Effector memory CD4-positive, alpha-beta T cell (primary cell): ENCODE measurements at places on chromosomes 7 and 10.

- no peak for DNase-seq
Observed at GRCh38 chr7:137820677-137821420, 25.9 kb downstream of the DGKI start.

- DNase-seq, result no peak
Observed at GRCh38 chr10:58361353-58361752, 23.9 kb upstream of the TFAM start.

DNA sequence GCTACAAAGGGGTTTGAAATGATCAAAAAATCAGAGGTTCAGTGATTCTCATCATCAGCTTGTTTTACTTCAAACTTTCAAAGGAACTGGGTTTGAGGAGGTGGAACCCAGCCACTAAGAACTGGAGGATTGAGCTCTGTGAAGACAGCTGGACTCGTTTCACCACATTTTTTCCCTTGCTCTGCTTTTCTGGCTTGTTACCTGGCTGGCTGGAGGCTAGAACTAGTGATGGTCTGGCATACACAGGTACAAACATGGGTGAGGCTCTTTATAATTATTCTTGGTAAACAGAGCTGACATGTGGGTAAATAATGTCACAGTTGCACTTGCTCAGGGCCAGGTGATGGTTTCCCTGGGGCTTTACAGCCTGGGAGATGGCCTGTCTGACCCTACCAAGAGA lies 352.5 kb downstream of the FGFR2 start:
- DNase-seq, result no peak

- no peak for DNase-seq
Observed at GRCh38 chr10:63515002-63515763, 6.0 kb upstream of the REEP3 start.

DNA sequence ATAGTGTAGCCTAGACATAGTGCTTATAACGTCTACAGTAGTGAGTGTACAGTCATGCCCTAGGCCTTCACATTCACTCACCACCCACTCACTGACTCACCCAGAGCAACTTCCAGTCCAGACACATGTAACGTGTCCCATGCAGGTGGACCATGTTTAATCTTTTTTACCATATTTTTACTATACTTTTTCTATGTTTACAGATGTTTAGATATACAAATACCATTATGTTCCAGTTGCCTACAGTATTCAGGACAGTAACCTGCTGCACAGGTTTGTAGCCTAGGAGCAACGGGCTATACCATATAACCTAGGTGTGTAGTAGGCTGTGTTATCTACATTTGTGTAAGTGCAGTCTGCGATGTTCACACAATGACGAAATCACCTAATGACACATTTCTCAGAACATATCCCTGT lies 11.0 kb downstream of the MPP7 start:
- no peak for DNase-seq

- DNase-seq, result no peak
Observed at GRCh38 chr10:78412605-78413004, 378.9 kb downstream of the RPS24 start.

DNA sequence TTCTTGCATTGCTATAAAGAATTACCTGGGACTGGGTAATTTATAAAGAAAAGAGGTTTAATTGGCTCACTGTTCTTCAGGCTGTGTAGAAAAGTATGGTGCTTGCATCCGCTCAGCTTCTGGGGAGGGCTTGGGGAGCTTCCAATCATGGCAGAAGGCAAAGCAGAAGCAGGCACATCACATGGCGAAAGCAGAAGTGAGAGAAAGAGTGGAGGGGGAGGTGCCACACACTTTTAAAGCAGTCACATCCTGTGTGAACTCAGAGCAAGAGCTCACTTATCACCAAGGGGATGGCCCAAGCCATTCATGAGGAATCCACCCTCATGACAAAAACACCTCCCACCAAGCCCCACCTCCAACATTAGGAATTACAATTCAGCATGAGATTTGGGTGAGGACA lies 303.5 kb downstream of the OTUD1 start:
- DNase-seq, result no peak

DNA sequence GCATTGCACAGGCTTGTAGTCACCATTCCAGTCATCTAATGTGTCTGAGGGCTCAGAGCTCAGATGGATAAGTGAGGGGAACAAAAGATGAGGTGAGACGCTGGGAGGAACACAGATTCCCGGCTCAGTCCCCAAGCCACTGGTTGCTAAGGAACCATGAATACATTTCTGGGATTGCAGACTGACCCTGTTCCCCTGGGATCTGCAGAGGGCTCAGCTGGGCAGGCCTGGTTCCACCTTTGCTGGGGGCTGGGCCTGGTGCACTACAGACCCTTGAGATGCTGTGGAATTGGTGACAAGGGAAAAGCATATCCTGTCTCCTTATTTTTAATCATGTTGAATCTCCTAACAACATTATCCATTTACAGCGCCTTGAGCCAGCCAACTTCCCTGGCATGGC lies 19.2 kb downstream of the ELFN1 start:
- no peak for DNase-seq

GRCh38 chr7:4188651-4189050 lies 493.4 kb upstream of the FOXK1 start:
- DNase-seq, result no peak

- no peak for DNase-seq
Observed at GRCh38 chr7:79452032-79452494, 1.4 kb downstream of the MAGI2 start.

DNA sequence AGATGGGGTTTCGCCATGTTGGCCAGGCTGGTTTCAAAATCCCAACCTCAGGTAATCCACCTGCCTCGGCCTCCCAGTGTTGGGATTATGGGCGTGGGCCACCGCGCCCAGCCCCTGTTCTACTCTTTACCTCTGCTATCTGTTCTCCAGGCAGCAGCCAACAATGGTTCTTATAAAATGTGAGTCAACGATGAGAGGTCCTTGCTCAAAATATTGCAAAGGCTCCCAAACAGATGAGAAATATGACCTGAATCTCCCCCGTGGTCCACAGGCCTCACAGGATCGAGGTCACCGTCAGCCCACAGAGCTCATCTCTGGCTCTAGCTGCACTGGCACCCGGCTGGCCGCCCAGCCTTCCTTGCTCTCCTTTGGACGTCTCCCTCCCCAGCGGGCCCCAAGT lies 62.0 kb upstream of the EGFR start:
- DNase-seq, result no peak

- no peak for DNase-seq
Observed at GRCh38 chr10:132946-133898, 2.0 kb upstream of the ZMYND11 start.

- DNase-seq, result no peak
Observed at GRCh38 chr10:85531706-85532105, 834.9 kb downstream of the GRID1 start.

GRCh38 chr10:43075612-43076003 lies 1.3 kb upstream of the RET start:
- no peak for DNase-seq

- no peak for DNase-seq
Observed at GRCh38 chr7:43041105-43041504, 71.3 kb upstream of the HECW1 start.

DNA sequence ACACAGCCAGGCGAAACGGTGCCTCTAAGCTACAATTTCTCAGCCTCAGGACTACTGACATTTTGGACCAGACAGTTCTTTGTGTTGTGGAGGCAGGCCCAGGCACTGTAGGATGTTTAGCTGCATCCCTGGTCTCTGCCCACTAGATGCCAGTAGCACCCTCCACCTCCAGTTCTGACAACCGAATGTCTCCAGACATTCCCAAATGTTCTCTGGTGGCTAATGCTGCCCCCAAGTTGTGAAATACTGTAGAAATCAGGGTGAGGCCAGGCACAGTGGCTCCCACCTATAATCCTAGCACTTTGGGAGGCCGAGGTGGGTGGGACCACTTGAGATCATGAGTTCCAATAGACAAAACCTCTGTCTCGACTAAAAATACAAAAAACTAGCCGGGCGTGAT lies 18.2 kb downstream of the HNRNPF start:
- peak; percentile 15 for DNase-seq

GRCh38 chr10:86102451-86102850 lies 264.1 kb downstream of the GRID1 start:
- no peak for DNase-seq

GRCh38 chr7:152571068-152571467 lies 104.9 kb downstream of the XRCC2 start:
- DNase-seq, result no peak

DNA sequence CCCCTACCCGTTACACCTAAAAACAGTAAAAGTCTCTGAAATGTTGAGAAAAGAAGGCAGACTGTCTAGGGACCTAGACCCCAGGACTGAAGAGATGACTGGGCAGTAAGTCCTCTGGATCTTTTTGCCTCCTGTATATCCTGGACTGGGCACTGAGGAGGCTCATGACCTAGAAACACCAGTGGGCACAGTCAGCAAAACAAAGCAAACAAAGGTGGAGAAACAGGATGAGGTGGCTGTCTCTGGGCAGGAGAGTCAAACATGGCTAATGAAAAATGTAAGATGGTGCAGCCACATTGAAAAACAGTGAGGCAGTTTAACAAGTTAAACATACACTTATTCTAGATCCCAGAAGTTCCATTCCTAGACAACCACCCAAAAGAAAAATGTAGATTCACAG lies 45.9 kb downstream of the AKR1C4 start:
- DNase-seq, result no peak

GRCh38 chr10:97549587-97550322 lies 22.8 kb upstream of the ANKRD2 start:
- no peak for DNase-seq

GRCh38 chr7:139523199-139523941 lies at the start of gene CLEC2L:
TSS of gene CLEC2L (plus strand) at chr7:139523685. CDS start at chr7:139523928, 243 bp downstream.
- DNase-seq, result no peak

DNA sequence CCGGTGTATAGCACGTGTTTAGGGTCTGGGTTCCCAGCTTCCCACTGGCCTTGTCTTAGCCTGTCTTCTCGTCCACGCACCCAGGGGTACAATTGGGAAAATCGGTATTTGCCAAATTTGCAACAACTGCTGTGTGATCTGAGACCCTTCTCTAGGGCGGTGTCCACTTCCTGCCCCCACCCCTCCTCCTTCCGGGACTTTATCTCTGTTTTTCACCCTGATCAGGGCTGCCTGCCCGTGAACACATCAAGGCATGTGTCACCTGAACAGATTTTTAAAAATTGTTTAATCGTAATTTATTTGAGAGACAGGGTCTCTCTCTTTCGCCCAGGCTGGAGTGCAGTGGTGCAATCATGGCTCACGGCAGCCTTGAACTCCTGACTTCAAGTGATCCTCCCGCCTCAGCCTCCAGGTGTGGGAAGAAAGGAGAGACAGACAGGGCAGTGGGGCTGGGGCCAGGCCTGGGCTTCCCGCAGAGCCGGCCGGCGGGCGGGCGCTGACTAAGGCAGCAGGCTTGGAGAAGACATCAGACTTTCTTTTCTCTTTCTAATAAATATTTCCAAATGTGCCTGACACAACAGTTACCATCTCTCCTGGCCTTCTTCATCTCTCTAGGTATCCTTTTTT lies 27.5 kb downstream of the ELFN1 start:
- DNase-seq, result no peak

DNA sequence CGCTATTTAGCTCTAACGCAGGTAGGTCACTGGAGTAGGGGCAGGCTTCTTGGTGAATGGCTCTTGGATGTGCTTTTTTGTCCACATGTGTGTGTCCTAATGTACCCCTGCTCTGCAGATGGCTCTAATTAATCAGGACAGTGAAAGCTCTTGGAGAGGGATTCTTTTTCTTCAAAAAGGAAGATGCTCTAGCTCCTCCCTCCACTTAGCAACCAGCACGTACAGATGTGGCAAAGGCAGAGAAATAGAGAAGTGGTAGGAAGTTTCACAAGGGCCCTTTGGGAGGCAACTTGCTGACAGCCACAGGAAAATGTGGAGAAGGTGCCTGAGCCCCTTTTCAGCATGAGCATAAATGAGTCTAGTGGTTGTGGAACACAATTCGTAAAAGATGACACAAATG lies 221.7 kb downstream of the PLXNA4 start:
- DNase-seq, result no peak

DNA sequence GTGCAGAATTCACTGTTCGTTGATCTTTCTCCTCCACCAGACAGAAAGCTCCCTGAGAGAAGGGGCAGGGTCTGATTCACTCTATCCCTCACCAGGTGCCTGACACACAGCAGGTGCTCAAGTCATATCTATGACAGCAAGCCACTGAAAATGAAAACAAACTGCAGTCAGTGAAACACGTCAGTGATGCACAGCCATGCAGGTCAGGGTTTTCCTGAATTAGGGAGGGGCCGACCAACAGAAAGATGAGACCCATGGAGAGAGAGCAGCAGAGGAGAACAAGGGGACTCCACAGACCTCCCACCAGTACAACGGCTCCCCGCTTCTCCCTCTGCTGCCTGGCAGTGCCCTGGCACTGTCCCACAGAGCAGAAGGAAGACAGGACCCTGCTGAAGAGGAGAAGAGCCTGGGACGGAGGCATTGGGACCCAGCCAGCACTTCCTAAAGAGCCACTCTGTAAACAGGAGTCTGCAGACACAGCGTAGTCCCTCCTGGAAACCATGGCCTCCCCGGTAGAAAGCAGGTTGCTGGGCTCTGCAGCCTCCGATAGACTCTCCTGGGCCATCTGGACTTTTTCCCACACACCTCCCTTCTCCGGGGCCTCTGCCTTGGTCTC lies 50.3 kb downstream of the FAM53B start:
- no peak for DNase-seq

DNA sequence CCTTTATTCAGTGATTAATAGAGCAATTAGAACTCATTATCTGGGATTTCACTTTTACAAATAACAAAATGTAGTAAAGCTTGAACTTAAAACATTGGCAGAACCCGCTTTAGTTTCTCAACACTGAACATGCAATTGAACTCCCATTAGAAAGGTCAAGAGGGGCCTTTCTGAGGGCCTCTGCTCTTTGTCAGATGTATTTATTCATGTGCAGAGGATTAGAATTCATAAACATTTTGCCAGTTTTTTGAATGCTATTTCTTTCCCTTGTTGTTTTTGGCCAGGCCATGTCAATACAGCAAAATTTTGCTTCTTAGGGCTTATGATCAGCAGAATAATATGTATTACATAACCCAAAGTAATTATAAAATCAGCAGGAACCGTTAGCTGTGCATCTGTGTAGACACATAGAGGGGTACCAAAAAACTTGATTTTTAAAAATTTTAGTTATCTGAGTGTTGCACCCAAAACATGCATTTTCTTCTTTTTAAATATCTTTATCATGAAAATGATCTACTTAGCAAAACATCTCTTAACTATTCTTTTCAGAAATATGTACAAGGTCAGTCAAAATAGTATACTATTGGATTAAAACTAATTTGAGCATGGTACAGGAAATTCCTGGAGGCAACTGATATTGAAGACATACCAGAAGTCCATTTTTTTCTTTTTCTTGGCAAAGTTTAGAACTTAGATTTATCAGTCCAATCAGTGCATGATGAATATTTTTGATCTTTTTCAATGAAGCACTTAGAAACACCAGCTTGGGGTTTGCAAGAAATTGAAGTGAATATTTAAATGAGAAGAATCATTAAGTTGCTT lies 177.5 kb downstream of the TWIST1 start:
- DNase-seq, result no peak

GRCh38 chr7:96089511-96089910 lies 232.4 kb downstream of the SLC25A13 start:
- no peak for DNase-seq

GRCh38 chr10:11677480-11677879 lies 64.7 kb upstream of the ECHDC3 start:
- DNase-seq, result no peak

- no peak for DNase-seq
Observed at GRCh38 chr10:84241185-84241790, at the start of gene LRIT1. TSS of gene LRIT1 (minus strand) at chr10:84241546. CDS start at chr10:84241439, 107 bp downstream.

- DNase-seq, result no peak
Observed at GRCh38 chr7:107614425-107614824, 34.4 kb downstream of the BCAP29 start.
